ENCODE measurements at places on chromosomes 7 and 10. TPM values are rescaled to one million over a fixed set of nuclear protein-coding genes. Genes with fewer than 3 reads are reported as not detected.

Gene ACTL6B
- not detected for polyA plus RNA-seq

Gene LRIT1
- not detected for polyA plus RNA-seq

Gene CH25H
- 2.8 TPM for polyA plus RNA-seq

Gene PLPP4
- polyA plus RNA-seq = not detected

Gene ARHGEF35
- polyA plus RNA-seq = 20.1 TPM

Measured in esophagus (tissue), 2 donors.